ENCODE measurements at places on chromosomes 12 and 14.

DNA sequence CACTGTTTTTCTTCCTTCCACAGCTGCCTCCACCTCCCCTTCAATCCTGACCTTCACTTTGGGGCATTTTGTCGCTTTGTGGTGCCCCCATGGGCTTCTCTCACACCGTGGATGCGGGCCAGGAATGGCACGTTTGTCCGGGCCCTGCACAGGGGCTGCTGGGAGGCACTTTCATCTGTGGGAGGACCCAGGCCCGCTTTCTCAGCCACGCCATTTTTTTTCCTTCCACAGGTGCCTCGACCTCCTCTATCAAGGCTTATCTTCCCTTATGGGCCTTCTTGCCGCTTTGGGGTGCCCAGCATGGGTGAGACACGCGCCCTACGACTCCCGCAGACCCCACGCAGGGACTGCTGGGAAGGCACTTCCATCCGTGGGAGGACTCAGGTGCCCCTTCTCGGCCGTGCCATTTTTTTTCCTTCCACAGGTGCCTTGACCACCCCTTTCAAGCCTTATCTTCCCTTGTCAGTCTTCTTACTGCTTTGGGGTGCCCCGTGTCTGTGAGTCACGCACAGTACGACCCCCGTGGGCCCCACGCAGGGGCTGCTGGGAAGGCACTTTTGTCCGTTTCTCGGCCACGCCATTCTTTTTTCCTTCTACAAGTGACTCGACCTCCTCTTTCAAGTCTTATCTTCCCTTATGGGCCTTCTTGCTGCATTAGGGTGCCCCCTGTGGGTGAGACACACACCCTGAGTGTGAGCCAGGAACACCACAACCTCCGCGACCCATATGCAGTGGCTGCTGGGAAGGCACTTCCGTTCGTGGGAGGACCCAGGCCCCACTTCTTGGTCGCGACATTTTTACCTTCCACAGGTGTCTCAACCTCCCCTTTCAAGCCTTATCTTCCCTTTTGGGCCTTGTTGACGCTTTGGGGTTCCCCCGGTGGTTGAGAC, 270.7 kb downstream of the ALG10 start:
- DNase-seq, result no peak

DNA sequence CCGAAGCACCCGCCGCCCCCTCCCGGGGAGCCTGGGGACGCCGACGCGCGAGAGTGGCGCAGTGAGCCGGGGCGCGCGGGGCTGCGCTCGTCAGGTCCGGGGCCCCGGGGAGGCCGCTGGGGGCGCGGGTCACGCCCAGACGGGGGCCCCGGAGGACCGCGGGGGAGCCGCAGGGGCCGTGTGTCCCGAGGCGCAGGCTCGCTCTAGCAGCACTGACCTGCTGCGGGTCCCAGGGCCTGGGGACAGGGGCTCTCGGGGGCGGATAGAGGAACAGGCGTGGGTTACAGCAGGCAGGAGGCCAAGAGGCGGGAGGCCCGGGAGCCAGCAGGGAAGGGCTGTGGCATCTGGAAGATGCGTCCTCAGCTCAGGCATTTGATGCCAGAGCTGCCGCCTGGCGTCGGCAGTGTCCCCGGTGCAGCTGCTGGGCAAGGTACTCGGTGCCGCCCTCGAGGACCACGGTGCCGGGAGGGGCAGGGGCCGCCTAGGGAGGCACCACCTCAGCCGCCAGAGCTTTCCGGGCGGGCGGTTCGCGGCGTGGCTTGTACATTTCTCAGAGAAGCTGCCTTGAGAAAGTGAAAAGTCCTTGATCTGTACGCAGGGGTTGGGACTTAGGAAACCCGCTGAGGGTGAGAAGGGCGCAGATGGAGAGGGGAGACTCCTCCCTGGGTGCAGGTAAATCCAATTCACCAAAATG, 1.2 kb downstream of the WNT5B start:
- DNase-seq, result no peak

DNA sequence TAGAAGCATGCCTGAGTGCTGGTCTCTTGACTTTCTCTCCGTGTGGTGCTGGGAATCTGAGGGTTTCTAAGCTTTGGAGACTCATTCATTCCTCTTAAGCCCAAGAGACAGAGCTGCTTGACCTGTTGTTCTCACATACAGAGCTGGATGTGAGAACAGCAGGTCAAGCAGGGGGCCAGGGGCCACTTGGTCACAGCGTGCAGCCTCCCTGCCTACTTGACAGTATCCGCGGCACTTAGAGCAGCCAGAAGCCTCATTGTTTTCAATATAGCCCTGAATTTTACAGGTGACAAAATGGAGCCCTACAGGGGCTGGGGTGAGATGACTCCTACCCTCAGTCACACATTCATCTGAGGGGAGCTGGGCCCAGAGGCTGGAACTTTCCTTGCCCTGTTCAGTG, 88.9 kb downstream of the ESRRB start:
- DNase-seq, result no peak

DNA sequence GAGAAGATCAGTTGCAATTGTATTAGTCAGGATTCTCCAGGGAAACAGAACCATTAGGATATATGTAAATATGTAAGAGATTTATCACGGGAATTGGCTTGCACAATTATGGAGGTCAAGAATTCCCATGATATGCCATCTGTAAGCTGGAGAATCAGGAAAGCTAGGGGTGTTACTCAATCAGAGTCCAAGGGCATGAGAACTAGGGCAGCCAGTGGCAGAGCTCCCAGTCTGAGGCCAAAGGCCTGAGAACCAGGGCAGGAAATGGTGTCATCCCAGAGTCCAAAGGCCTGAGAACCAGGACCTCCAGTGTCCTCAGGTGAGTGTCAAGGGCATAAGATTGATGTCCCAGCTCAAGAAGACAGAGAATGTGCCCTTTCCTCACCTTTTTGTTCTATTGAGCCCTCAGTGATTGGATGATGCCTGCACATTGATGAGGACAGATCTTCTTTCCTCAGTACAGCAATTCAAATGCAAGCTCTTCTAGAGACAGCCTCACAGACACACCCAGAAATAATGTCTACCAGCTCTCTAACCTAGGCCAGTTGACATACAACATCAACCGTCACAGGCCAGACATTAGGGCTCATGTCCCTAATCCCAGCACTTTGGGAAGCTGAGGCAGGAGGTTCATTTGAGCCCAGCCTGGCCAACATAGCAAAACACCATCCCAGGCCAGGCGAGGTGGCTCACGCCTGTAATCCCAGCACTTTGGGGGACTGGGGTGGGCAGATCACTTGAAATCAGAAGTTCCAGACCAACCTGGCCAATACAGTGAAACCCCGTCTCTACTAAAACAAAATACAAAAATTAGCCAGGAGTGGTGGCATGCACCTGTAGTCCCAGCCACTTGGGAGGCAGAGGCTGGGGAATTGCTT, 34.9 kb upstream of the ZNF740 start:
- no peak for DNase-seq

Data from HTR-8/SVneo (cell line).